Activated T-helper 1 cell treated with Interleukin-2 at 50 U/mL for 16 hours (primary cell): ENCODE measurements at places on chromosomes 4 and X.

GRCh38 chr4:118798658-118799057, 37.3 kb downstream of the SEC24D start:
- no peak for DNase-seq

DNA sequence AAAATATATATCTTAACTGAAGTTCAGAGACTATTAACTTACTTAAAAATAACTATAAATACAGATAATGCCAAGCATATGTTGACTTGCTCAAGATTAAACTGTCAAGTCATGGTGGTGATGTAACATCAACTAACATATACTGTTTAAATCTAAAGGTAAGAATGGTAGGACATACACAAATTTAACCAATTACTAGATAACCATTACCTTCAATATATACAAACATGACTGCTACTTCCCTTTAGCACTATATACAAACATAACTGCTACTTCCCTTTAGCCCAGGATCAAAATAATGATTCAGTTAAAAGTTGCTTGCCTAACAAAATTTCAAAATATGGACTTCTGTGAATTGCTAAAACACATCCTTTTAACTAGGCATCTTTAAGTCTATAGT, 14.9 kb downstream of the HNRNPD start:
- no peak for DNase-seq

- no peak for DNase-seq
Measured at GRCh38 chr4:169660929-169661328, 40.6 kb downstream of the CLCN3 start.

DNA sequence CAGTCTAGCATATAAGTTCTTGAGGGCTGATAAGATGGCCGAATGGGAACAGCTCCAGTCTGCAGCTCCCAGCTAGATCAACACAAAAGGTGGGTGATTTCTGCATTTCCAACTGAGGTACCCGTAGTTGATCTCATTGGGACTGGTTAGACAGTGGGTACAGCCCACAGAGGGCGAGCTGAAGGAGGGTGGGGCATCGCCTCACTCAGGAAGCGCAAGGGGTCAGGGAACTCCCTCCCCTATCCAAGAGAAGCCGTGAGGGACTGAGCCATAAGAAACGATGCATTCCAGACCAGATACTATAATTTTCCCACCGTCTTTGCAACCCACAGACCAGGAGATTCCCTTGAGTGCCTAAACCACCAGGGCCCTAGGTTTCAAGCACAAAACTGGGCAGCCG, 109.0 kb downstream of the RPS6KA6 start:
- DNase-seq = no peak

- DNase-seq = no peak
Measured at GRCh38 chrX:122790376-122791095, 393.5 kb upstream of the GRIA3 start.

DNA sequence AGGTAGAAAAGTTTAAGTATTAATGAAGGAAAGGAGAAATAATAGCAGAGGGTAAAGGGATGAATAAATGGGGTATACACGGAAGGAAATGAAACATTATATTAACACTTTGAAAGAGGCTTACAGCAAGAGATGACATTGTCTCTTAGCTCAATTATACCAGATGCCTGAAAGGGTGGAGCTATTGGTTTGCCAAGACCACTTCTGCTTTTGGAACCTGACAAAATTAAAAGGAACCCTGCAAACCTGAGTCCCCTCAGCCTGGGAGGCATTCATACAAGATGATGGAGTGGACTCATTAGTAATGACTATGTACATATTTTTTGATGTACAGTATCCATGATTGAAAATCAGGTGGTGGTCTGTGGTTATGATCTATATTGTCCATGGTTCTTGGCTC, 45.1 kb upstream of the HPF1 start:
- no peak for DNase-seq

GRCh38 chr4:119135721-119136121, at the start of gene MYOZ2:
Gene MYOZ2 (plus strand): TSS chr4:119135832. CDS start chr4:119136526, 694 bp downstream.
- no peak for DNase-seq

DNA sequence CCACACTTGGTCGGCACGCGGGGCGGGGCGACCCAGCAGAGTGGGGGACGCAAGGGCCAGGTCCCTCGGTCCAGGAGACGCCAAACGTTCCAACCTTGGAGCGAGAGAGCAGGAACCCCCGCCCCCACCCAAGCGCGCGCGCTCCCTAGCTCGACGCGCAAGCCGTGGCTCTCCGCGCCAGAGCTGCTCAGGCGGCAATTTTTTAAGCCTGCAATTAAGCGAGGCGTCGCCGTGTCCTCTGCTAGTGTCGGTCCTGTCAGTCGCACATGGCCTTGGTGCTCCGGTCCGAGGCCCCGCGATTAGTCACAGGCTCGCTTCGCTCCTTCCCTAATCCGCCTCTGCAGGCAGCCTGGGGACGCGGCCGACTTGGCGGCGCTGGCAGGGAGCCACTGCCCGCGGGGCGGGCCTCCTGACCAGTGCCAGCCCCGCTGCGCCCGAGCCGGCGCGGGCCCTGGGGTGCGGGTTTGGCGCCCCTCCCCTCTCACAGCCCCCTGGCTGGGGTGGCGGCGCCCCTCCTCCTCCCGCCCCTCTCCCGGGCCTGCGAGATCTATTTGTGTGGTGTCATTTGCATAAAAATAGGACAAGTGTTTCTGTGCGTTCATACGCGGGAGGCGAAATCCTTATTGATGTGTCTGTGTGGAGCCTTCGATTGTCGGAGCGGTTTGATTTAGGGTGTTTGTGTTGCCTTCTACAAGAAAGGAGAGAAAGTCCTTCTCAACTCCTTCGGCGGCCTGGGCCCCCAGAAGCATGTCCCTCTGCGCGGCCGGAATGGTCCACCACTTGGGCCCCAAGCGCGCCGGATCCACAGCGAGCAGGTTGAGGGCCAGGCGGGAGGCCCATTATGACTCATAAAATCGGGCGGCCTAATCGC, 9.8 kb upstream of the BCOR start:
- DNase-seq = no peak
